ENCODE measurements at places on chromosomes 1 and 21. TPM values are rescaled to one million over a fixed set of nuclear protein-coding genes. Genes with fewer than 3 reads are reported as not detected.

ANKRD35 gene
- 1.8 TPM for total RNA-seq

SLFNL1 gene
- total RNA-seq = 0.46 TPM

EPS8L3 gene
- total RNA-seq = not detected

KRTAP21-2 gene
- total RNA-seq = not detected

NOS1AP gene
- not detected for total RNA-seq

ORC1 gene
- 0.99 TPM for total RNA-seq

BCAS2 gene
- 33.8 TPM for total RNA-seq
